ENCODE measurements at places on chromosomes 7 and 10.
A peak's percentile ranks its signal among the peaks of the same experiment; 100 is the strongest.

DNA sequence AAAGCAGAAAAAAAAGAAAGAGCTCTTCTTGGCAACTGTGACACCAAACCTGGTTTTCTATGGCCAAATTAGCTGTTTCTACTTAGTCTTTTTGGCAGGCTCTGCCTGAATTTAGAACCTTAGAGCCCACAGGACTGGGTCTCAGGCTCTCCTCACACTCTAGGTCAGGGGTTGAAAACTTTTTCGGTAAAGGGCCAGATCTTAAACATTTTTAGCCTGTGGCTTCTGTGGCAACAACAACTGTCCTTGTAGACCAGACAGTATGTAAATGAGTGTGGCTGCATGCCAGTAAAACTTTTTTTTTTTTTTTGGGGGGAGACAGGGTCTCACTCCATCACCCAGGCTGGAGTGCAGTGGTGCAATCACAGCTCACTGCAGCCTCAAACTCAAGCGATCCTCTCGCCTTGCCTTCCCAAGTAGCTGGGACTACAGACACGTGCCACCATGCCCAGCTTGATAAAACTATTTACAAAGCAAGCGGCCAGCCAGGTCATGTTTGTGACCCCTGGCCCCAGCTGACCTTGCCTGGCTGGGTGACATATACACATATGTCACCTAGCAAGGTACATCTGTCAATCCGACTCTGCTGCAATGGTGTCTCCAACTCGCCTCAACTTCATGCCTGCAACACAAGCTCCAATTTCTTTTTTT, 17.4 kb downstream of the KPNA7 start:
- no peak for DNase-seq

DNA sequence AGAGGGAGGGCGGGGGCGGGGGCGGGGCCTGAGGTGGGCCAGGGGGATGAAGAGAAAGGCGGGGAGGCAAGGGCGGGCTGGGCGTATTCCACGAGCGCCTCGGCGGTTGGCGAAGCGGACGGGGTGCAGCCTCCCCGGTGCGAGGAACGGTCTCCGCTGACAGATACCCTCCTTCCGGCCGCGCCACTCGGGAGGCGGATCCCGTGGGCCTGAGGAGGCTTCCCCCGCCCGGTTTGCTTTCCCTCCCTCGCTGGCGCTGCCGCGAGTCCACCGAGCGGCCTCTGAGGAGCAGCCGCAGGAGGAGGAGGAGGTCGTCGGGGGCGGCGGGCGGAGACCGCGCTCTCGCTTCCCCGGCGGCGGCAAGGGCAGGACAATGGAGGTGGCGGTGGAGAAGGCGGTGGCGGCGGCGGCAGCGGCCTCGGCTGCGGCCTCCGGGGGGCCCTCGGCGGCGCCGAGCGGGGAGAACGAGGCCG, at the start of gene TRIM24:
Gene TRIM24, plus strand, starts transcription at position 84 of the 473 bp plus-strand sequence. Its CDS starts 290 bp downstream, at position 374.
- DNase-seq = no peak

DNA sequence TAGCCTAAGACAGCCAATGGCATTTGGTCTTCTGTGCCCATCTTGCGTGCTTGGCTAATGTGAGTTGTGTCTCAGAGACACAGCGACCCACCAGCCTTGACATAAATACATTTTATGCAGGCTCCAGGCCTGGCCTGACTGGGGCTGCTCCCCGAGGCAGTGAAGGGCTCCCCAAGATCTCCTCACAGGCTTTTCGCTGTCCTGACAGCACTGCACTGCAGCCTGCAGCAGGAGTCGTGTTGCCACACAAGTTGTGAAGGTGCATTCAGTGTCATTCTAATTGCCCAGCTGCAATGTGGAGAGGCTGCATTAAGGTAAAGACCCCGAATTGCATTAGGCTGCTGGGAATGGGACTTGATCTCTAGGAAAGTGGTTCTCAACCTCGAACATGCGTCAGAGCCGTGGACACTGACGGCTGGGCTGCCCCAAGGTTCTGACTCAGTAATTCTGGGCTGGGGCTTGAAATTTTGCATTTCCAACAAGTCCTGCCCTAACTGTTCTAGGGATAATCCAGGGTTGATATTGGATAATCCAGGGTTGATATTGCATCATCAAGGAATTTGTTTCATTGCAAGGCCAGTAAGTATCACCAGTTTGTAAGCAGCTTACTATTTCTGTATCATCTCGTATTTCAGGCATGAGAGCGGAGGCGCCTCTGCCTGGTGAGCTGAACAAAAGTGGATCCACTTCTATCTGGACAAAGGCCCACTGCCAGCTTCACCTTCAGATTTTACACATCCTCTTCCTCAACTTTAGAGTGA, 108.7 kb upstream of the INSIG1 start:
- DNase-seq = no peak

GRCh38 chr10:123458933-123459332, 207.2 kb upstream of the GPR26 start:
- no peak for DNase-seq

DNA sequence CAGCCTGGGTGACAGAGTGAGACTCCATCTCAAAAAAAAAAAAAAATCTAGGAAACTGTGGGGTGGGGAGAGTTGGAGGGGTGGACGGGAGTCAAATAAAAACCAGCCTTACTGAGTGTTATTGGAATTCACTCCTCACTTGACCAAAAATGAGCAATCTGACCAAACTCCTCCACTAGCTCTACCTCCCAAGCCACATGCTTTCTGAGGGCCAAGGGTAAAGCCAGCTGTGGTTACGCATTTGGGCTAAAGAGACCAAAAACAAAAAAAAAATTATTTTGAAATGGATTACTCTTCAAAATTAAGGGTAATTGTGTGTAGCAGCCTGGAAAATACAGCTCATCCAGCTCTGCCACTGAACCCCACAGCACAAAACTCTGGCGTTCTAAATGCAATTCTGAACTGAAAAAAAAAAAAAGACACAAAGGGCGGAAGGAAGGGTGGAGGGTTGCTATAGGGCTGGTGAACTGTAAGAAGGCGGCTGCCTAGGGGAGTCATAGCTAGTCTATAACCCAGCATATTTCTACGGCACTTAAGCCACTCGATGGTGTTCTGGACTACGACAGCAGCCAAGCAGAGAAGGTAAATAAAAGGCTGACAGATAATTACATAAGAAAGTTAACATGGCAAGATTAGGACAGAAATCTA, 7.8 kb downstream of the ELMO1 start:
- no peak for DNase-seq

DNA sequence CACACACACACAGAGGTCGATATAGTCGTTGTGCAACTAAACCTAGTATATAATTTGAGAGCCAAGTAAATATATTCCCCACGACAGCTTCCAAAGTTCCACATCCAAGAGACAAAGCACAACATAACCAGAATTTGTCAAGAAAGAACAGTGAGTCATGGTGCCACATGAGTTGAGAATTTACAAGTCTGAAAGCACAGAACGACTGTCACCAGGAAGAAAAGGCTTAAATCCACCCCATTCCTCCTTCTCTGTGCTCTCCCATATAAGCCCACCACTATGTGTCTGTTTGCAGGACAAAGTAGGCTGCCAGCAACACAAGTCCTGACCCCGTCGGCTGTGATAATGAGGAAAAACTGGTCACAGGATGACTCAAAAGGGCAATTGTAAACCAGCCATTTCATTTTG, 32.8 kb downstream of the GSAP start:
- no peak for DNase-seq

GRCh38 chr7:20466543-20467021, 135.9 kb downstream of the ITGB8 start:
- no peak for DNase-seq

GRCh38 chr7:15131661-15132060, 229.1 kb upstream of the DGKB start:
- DNase-seq = no peak

DNA sequence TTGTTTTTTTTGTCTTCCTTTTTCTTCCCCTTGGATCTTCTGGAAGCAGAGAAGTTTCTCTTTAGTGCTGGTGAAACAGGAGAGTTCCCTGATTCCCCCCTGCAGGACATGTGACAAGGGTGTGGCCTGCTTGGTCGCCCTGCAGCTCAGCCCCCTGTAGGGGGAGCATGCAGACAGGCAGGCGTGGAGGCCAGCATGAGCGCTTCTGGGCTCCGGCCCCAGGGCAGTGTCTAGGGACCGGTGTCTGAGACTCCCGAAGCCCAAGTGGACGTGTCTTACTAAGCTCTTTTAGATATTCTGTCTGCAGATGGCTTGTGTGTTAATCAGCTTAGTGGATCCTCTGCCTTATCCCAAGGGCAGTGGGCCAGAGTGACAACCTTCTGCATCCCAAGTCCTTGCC, 26.1 kb downstream of the PRSS58 start:
- peak; percentile 60 for DNase-seq

GRCh38 chr10:17222329-17222728, 5.7 kb upstream of the VIM start:
- no peak for DNase-seq

DNA sequence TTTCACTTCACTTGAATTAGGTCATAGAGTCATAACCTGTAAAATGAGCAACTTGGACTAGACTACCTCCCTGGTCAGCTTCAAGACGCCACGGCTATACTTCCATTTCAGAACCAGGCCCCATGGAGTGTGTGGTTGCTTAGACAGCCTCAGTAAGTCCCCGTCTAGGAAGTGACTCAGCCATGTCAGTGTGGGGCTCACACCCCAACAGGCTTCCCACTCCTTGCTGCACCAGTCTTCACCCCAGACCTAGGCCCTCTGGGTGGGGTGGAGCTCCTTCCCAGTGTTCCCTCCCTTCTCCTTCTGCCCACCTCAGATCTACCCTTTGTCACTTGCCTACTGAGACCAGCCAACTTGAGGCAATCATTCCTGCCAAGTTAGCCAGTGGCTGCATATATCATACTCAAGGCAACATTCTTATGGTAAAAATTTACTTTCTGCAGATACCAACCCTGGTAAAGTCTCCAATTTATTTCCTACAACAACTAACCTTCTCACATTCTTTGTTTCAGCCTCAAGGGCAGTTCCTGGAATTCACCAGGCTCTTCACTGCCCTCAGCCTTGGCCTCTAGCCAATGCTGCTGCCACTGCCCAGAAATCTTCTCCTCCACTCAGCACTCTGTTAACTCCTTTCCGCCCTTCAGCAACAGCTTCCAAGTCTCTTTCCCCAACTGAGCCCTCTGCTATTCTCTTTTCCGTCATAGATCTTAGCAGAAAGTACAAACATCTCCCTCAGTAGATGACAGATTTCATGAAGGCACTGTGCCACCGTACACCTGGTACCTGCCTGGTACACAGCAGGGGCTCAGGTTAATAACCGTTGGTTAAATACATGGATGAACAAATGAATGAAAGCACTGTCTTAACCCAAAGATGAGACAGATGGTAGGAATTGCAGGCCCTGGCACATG, 31.3 kb upstream of the ZNRF2 start:
- DNase-seq = peak; percentile 48

DNA sequence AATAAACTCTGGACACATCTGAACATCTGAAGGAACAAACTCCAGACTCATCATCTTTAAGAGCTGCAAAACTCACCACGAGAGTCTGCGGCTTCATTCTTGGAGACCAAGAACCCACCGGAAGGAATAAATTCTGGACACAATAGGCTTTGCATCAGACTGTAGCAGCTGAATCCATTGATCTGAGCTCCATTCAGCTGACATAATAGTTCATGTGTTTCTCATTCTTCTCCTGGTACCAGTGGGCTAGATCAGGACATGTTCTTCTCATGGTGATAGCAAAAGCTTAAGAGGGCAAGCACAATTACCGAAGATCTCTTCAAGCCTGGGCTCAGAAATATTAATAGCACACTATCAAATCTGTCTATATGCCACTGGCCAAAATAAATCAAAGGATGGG, 20.5 kb upstream of the GNAI1 start:
- no peak for DNase-seq

DNA sequence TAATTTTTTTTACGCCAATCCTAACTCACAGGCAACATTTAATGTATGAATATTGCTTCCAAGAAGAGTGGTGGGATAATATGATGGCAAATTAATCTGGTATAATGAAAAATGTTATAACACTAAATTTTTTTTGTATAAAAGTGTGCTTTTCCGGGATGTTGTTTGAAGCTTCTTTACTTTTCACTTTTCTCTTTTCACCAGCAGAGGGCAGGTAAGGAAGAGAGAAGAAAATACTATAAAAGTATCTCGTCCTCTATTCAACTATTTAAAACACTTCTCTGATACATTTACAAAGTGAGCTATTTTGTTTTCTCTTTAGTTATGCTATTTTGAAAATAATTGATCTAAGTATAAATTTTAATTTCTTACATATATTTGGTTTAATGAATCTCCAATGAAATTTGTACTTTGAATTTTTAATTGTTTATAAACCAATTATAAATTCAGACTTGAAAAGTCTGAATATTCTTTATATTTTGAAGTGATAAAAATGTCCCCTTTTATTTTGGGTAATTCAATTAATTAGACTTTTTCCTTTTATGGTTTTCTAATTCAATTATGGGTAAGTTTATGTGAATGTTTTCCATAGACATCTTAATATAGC, 20.7 kb upstream of the CFTR start:
- peak; percentile 57 for DNase-seq

DNA sequence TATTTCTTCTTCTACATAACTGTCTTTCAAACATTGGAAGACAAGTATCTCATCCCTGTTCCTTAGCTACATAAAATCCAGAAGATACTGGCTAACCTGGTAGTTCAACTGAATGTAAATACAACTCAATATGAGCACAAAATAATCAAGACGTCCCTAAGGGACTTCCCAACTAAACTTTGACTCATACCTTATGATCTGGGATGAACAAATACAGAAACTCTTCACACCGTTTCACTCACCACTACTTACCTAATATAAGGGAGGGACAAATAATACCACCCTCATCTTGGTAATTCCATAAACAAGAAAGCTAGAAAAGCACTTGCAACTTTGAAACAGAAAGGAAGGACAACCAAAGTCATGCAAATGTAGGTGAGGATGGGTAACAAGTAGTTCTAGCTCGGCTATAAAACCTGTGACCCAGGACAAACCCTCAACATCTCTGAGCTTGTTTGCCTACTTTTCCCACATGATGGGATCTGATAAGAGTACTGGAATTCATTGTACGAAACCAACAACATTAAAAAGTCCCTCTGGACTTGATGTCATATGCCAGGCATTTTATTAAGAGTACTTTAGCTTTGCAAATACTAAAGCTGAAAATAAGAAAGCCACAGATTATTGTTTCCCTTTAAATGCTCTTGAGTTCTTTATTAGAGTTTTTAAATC, 121.9 kb downstream of the STRA8 start:
- no peak for DNase-seq

DNA sequence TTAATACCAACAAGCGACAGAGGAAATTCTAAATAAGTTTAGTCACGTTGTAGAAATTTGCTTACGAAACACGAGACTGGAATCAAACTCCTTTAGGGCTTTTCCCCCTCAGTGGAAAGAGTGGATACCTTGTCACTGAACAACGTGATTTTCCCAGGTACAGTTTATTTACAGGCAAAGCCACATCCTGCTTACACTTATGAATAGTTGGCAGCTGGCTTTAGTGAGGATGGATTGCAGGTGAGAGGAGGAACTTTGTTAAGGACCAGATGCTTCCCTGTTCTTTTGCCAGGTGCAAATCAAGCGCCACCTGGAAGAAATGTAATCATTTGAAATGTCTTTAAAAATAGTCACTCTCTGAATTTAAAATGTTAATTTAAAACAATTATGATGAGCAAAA, 282.4 kb downstream of the ADARB2 start:
- no peak for DNase-seq

- DNase-seq = no peak
These were observed 370.1 kb downstream of the PRPF18 start for GRCh38 chr10:13956826-13957225.
